ENCODE measurements at places on chromosomes 4 and X.

DNA sequence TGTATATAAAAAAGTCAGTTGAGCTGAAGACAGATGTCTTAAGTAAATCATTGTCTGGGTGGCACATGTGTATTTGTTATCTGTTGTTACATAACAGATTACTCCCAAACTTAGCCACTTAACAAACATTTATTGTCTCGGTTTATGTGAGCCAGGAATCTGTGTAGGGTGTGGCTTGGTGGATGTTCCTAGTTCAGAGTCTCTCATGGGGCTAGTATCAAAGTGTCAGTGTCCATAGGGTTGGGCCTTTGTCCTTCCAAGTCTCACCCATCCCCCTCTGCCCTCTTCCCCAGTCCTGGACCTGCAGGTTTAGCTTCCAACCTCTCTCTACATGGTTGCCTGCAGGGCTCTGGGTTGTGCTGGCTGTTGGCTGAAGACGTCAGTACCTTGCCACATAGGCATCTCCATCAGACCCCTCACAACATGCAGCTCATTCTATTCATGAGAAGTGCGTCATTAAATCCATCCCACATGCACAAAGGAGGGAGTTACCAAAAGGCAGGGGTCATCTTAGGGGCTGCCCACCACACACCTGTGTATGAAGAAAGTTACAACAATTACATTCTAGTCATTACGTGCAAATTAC is 127.5 kb downstream of the HS3ST1 start:
- no peak for DNase-seq

DNA sequence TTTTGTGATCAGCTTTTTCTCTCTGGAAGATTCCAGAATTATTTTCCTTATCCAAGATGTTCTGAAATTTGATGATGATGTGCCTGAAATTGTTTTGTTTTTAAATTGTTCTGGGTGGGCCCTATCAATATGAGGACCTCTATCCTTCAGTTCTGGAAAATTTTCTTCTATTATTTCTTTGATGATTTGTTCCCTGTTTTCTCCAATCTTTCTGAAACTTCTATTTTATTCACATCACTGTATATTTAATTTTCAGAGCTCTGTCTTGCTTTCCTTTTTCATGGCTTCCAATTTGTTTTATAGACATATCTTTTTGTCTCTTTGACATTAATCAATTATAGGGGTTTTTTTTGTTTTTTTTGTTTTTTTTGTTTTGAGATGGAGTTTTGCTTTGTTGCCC is 12.2 kb upstream of the FNIP2 start:
- DNase-seq, result no peak

GRCh38 chr4:9894644-9895332 is 113.4 kb downstream of the DRD5 start:
- DNase-seq, result no peak

DNA sequence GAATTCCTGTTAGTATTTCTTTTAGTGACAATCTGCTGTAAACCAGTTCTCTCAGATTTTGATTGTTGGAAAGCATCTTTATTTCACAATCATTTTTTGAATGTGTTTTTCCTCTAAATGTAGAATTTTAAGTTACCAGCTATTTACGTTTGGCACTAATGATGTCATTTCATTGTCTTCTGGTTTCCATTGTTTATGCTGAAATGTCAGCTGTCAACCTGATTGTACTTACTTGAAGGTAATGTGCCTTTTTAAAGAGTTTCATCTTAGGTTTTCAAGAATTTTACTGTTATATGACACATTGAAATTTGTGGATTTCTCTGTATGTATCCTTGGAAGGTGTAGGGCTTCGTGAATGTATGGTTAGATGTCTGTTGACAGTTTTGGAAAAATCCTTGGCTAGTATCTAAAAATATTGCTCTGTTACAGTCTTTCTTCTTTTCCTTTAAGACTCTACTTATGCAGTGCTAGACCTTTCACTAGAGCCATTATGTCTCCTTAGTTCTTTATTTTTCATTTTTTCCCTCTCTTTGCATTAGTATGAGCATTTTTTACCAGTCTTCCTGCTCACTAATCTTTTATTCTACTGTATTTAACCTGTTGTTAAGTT is 30.4 kb downstream of the SMAD1 start:
- DNase-seq, result no peak

DNA sequence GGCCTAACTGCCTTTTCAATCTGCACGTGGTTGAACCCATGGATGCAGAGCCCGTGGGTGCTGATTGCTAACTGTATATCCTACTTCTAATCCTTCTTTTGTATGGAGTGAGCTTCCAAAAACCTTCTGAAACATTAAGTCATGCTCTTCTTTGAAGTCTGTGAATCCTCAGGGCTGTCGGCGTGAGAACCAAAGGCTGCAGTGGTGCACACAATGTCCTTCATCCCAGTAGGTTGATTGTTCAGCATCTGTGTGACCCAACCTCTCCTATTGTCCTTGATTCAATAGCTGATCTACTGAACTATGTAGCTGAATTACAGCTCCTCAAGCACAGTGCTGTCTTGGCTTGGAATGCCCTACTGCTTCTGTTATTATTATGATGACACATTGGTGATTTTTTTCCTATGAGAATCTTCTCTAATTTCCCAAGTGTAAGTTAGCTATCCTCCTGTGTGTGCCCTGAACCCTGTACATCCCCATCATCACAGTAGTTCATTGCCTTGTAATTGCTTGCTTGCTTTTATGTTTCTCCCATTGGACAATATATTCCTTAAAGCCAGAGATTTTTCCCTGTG is 294.6 kb downstream of the TRIML1 start:
- no peak for DNase-seq

GRCh38 chrX:100643956-100644860 is at the start of gene SRPX2:
TSS of gene SRPX2 (plus strand) at chrX:100644199. CDS start at chrX:100646323, 2,124 bp downstream.
- no peak for DNase-seq

- no peak for DNase-seq
These were observed 92.6 kb upstream of the H2AZ1 start for GRCh38 chr4:100042711-100043110.

DNA sequence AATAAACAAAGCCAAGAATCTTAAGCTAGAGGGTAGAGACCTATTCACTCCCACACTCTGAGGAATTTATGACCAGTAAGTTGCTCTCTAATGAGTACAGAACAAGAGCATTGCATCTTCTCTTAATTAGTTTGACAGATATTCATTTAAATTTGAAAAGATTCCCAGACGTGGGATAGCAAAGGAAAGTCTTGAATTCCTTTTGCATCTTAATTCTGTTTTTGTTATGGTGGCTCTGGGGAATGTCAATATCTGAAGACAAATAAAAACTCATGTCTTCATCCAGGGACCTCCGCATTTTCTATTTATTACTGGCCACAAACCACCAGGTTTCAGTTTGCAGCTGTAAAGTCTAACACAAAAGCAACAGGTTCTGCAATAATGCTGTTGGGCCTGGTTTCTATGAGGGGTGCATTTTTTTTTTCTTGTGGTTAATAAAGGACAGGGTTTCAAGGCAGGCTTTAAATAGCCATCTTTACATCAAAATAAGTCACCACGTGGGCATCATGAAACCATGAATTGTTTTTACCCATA is 172.3 kb downstream of the SHROOM3 start:
- no peak for DNase-seq

DNA sequence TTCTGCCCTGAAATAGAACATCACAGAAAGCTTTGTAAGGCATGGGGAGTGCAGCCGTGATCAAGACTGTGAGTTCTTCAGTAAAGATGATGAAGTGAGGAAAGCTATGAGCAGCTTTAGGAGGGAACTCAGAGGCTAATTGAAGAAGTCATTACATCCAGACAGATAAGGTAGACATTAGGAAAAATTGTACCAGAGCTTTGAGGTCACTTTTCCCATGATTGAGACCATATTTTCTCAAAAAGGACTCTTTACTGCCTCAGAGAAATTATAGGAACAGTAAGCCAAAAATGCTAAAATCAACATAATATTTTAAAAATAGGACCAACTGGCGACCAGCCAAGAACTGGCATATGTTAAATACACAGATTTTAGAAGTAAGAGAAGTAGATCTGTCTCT is 11.2 kb downstream of the CHST7 start:
- no peak for DNase-seq

- no peak for DNase-seq
These were observed 10.6 kb upstream of the XKRX start for GRCh38 chrX:100939333-100939732.

- no peak for DNase-seq
These were observed 617.4 kb downstream of the CENPC start for GRCh38 chr4:66927937-66928336.

DNA sequence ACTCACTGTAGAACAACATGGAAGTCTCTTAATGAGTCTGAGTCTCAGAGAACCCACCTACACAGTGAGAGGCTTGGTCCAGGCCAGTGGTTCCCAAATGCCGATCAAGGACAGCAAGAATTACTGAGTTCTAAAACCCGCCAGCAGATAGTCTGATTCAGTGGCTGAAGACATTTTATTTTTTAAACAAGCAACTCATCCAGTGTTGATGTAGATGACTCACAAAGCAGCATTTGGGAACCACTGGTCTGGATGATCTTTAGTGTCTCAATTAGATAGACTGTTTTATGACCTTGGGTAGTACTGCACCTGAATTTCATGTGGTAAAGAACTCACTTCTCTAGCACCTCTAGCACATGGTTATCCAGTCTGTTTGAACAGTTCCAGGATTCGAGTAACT is 193.6 kb downstream of the FBXW7 start:
- no peak for DNase-seq

- no peak for DNase-seq
These were observed 58.2 kb downstream of the NAA11 start for GRCh38 chr4:79267671-79268070.
